Calu3 (cell line): ENCODE measurements at places on chromosomes 7 and 10.
A peak's percentile ranks its signal among the peaks of the same experiment; 100 is the strongest.

DNA sequence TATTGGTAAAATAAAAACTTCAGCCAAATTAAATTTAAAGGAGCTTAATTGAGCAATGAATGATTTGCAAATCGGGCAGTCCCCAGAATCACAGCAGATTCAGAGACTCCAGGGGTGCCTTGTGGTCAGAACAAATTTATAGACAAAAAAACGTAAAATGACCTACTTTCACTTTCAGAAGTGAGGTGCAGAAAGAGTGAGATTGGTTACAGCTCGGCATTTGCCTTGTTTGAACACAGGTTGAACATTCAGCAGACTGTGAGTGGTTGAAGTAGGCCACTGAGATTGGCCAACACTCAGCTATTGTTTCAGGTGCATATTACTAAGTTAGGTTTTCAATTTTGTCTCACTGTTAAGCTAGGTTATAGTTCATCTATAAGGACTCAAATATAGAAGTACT is 153.4 kb downstream of the BICC1 start:
- peak overlapping the region; percentile 82 for H3K27ac ChIP-seq
- H3K4me3 ChIP-seq: peak overlapping the region; percentile 50
- peaks cover 45% of the 10 kb centered on the region for H3K4me1 ChIP-seq
- H3K27me3 ChIP-seq: no peaks in the 10 kb centered on the region
- peaks cover 22% of the 10 kb centered on the region for H3K36me3 ChIP-seq

DNA sequence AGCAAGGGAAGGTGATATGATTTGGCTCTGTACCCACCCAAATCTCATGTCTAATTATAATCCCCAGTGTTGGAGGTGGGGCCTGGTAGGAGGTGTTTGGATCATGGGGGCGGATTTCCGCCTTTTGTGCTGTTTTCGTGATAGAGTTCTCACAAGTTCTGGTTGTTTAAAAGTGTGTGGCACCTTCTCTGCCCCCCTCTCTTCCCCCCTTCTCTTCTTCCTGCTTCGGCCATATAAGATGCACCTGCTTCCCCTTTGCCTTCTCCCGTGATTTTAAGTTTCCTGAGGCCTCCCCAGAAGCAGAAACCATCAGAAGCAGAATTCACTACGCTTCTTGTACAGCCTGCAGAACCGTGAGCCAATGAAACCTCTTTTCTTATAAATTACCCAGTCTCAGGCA is 21.1 kb downstream of the BTRC start:
- DNase-seq: no peak
- no peak overlapping the region for H3K27ac ChIP-seq
- H3K36me3 ChIP-seq: no peaks in the 10 kb centered on the region
- H3K27me3 ChIP-seq: no peaks in the 10 kb centered on the region

DNA sequence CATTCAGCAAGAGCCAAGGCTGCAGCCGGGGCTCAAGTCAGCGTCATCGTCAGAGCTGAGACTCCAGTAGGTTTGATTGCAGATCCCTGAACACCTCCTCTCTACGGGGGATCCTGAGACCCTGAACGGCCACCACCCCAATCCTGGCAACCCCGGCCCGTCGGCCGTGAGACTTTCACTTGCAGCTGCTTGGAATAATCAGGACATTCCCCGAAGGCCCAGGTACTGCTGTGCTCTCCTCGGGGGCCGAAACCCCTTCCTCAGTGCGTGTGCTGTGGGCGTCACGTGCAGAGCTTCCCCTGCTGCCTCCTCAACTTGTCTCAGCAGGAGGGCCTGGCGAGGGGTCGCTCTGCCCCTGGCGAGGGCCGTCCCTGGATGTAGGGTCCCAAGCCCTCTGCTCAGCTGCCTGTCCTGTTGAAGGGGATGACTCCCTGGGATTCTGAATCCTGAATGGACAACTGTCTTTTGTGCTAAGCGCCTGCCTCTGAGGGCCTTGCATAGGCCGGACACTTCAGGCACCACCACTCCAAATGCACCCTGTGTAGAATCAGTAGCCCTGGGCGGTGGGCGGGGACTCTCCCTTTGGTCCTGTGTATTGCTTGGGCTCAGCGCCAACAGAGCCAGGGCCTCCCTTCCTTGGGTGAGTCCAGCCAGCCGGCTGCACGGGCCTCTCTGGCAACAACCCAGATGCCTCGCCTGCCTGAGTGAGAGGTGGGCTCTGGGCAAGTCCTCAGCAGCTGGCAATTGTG is 63.8 kb upstream of the EBF3 start:
- H3K4me3 ChIP-seq: no peak overlapping the region
- H3K27ac ChIP-seq: no peak overlapping the region
- H3K27me3 ChIP-seq: no peaks in the 10 kb centered on the region
- H3K36me3 ChIP-seq: no peaks in the 10 kb centered on the region

GRCh38 chr10:11551104-11551503 is 60.3 kb downstream of the USP6NL start:
- H3K4me1 ChIP-seq: peaks cover 77% of the 10 kb centered on the region
- H3K27ac ChIP-seq: peak overlapping the region; percentile 82
- DNase-seq: no peak
- H3K4me3 ChIP-seq: no peak overlapping the region
- H3K27me3 ChIP-seq: no peaks in the 10 kb centered on the region

DNA sequence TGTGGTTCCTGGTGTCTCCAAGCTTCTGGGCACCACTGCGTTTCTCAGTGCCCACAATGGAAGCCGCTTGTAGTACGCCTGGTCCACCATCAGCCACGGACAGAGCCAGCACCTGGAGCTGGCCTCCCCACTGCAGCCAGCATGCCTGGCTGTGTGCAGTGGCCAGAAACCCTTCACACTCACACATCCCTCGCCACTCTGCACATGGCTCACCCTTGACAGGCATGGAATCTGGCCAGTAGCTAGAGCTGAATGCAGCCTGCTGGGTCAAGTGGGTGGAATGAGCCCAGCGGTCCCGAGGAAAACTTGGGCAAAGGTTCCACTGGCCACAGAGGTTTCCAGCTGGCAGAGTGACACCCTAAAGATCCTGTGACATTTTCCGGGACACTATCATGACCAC is 146.0 kb upstream of the ADO start:
- no peaks in the 10 kb centered on the region for H3K36me3 ChIP-seq
- peaks cover 3% of the 10 kb centered on the region for H3K27me3 ChIP-seq
- DNase-seq: no peak
- no peak overlapping the region for H3K27ac ChIP-seq

DNA sequence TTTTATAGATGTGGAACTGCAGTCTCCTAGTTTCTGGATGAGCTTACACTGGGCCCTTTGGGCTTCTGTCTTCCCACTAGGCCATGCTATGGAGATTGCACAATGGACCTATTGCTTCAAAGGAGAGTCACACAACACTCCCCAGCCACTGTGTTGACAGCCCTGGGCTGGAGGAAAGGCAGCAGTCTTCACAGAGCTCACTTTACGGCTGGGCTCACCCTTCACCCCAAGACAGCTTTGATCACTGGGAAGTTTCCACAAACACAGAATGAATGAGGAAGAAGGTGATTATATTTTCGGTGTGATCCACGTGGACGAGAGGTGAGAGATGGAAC is 92.7 kb upstream of the GDF10 start:
- H3K27ac ChIP-seq: no peak overlapping the region
- no peaks in the 10 kb centered on the region for H3K4me1 ChIP-seq
